ENCODE measurements at places on chromosomes 6 and 20. TPM values are rescaled to one million over a fixed set of nuclear protein-coding genes. Genes with fewer than 3 reads are reported as not detected.

The MYLK4 gene
- 9.4 TPM for total RNA-seq

The ACSS1 gene
- 0.88 TPM for total RNA-seq

The FBXO5 gene
- 4.1 TPM for total RNA-seq

The CRIP3 gene
- 0.78 TPM for total RNA-seq

The MLIP gene
- total RNA-seq = 18.3 TPM

All from myocyte (in vitro differentiated cells).